ENCODE measurements at places on chromosomes 7 and 10. TPM values are rescaled to one million over a fixed set of nuclear protein-coding genes. Genes with fewer than 3 reads are reported as not detected.

PLEKHA8 gene
- 67.0 TPM for total RNA-seq

DNA sequence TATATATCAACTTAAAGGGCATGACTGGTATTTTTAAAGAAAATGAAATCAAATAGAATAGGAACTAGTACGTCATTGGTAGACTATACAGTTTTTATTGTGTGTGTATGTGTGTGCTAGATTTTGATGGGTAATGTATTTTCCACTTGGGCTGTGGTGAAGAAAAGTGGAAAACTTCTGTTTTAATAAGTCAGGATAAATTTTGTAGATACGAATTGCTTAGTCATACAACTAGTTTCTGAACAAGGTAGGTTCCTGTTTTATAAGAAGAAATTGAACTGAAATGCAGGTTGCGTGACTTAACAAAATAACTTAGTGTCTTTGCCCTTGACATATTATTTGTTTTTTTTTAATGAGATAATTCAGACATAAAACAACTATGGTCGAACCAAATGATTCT, 24.3 kb downstream of the UBN2 start:
- no peak for DNase-seq
- H3K4me1 ChIP-seq: peaks cover 4% of the 10 kb centered on the region
- H3K27ac ChIP-seq: no peak overlapping the region
- H3K27me3 ChIP-seq: no peaks in the 10 kb centered on the region

- no peak overlapping the region for H3K4me3 ChIP-seq
- H3K27me3 ChIP-seq: peaks cover 35% of the 10 kb centered on the region
- H3K27ac ChIP-seq: no peak overlapping the region
- H3K36me3 ChIP-seq: no peaks in the 10 kb centered on the region
- H3K4me1 ChIP-seq: peaks cover 8% of the 10 kb centered on the region
Measured at GRCh38 chr10:29228562-29228961, 60.3 kb upstream of the LYZL1 start.

- no peak overlapping the region for H3K27ac ChIP-seq
- H3K36me3 ChIP-seq: no peaks in the 10 kb centered on the region
- H3K4me1 ChIP-seq: peaks cover 4% of the 10 kb centered on the region
- H3K4me3 ChIP-seq: peak overlapping the region; percentile 73
- no peak for DNase-seq
- peaks cover 49% of the 10 kb centered on the region for H3K27me3 ChIP-seq
Measured at GRCh38 chr7:71133232-71133622, 1.3 kb downstream of the GALNT17 start.

- no peaks in the 10 kb centered on the region for H3K36me3 ChIP-seq
- no peak overlapping the region for H3K4me3 ChIP-seq
- peaks cover 9% of the 10 kb centered on the region for H3K27me3 ChIP-seq
- H3K27ac ChIP-seq: no peak overlapping the region
- no peak for DNase-seq
Measured at GRCh38 chr10:116704926-116705325, 37.4 kb downstream of the HSPA12A start.

DNA sequence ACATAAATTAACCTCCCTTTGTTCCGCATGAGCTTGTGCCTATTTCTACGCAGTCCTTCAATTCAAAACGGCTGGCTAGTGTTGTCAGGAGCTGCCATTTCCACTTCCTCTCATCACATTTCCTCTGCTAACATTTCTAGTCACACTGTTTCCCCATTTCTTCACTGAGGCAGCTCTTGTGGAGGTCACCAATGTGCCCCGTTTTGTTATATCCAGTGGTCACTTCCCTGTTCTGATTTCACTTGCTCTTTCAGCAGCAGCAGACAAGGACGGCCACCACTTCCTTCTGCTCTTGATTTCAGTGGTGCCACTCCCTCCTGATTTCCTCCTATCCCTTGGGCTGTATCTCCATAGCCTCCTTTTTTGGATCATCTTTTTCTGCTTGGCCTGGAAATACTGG, 64.8 kb upstream of the SEC61G start:
- H3K4me1 ChIP-seq: peaks cover 3% of the 10 kb centered on the region
- DNase-seq: no peak
- H3K4me3 ChIP-seq: no peak overlapping the region
- no peaks in the 10 kb centered on the region for H3K27me3 ChIP-seq

DNA sequence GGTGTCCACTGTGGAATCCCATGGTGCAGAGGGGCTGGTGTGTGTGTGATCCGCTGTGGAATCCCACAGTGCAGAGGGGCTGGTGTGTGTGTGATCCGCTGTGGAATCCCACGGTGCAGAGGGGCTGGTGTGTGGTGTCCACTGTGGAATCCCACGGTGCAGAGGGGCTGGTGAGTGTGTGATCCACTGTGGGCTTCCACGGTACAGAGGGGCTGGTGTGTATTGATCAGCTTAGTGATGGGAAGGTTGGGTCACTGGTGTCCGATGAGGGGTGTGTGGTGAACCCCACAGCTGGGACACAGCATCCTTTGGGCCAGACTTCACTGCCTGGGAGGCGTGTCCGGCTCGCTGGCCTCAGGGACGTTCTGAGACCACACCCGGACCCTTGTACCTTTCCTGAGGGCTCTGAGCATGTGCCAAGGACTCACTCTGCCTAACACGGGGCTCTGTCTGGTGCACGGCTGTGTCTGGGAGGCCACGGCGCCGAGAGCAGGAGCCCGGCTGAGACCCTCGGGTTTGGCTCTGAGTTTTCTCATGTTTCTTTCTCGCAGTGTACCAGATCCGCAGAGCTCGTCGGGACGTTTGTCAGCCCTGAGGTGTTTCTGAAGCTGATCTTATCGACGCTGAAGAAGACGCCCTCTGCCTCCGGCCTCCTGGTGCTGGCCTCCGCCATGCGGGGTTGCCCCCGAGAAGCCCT, 29.3 kb upstream of the PRKAR1B start:
- H3K27me3 ChIP-seq: no peaks in the 10 kb centered on the region
- H3K27ac ChIP-seq: no peak overlapping the region
- no peak overlapping the region for H3K4me3 ChIP-seq
- peaks cover 18% of the 10 kb centered on the region for H3K36me3 ChIP-seq

DNA sequence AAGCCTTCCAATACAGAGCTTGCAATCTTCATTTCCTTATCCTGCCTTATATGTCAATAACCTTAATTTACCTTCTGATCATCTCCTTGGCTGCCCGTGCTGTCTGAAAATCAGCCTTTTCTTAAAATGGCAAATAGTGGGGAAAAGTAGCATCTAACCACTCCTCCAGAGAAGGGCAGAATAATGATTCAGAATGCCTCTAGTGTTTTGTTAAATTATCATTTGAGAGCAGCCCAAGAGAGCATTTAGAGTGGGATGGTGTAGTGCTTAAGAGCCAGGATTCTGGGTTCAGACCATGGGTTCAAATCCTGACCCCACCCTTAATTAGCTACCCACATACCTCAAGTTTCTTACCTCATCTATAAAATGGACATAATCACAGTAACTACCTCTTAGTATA, 4.6 kb upstream of the TMEM139 start:
- H3K27me3 ChIP-seq: no peaks in the 10 kb centered on the region
- peak overlapping the region; percentile 89 for H3K27ac ChIP-seq
- no peaks in the 10 kb centered on the region for H3K36me3 ChIP-seq
- H3K4me1 ChIP-seq: peaks cover 32% of the 10 kb centered on the region

All from progenitor cell of endocrine pancreas (in vitro differentiated cells).